ENCODE measurements at places on chromosomes 2 and 18.

DNA sequence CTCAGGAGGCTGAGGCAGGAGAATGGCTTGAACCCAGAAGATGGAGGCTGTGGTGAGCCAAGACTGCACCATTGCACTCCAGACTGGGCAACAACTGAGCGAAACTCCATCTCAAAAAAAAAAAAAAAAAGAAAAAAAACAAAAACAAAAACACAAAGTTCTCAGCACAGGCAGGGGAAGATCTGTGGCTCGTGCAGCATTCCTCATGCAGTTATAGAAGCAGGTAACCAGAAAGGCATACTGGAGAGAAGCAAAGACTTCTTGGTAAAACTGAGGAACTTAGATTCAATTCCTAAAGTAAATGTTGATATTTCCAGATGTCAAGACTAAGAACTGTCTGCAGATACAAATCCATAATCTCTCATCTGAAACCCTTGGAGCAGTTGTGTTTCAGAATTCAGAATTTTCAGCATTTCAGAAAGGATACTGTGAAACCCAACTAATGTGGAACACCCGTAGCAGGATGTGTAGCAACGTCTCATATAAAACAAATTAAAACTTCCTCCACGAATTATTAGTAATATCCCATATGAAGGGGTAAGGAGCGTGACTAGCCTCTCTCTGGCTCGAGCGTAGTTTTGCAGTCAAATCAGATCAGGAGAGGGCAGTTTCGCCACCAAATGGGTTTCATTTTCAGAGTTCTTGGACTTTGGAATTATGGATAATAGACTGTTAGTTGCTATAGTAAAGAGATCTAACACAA lies 13.2 kb upstream of the SLC25A52 start:
- no peak for DNase-seq

GRCh38 chr2:217293607-217294006 lies 433.7 kb upstream of the TNP1 start:
- no peak for DNase-seq

- no peak for DNase-seq
These were observed 202.2 kb downstream of the TRIB2 start for GRCh38 chr2:12918835-12919445.

- DNase-seq: no peak
These were observed 98.0 kb upstream of the SLC14A2 start for GRCh38 chr18:45517181-45517741.

GRCh38 chr2:172427990-172428831 lies 825 bp downstream of the ITGA6 start:
- peak; percentile 29 for DNase-seq

DNA sequence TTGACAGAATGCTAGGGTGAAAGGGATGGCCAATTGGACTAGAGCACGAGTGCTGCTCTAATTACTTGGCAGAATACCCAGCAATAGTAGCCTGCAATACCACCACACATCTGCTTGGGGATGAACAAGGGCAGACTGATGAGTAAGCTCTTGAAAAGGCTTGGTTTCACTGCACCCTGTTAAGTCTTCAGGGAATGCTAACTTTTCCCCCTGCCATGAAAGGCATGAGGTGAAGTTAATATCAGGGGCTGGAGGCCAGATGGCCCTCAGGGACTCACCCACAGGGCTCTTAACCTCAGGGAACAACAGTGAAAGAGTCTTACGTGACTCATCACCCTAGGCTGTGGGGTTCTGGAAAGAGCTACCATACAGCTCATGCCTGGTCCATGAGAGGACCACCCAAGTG lies 51.7 kb upstream of the MYL1 start:
- DNase-seq: no peak

- no peak for DNase-seq
These were observed 46.8 kb downstream of the MYO3B start for GRCh38 chr2:170224692-170225294.

GRCh38 chr2:48566592-48567310 lies 36.8 kb downstream of the STON1 start:
- no peak for DNase-seq

GRCh38 chr18:74828200-74828599 lies 230.5 kb downstream of the ZNF407 start:
- DNase-seq: no peak

DNA sequence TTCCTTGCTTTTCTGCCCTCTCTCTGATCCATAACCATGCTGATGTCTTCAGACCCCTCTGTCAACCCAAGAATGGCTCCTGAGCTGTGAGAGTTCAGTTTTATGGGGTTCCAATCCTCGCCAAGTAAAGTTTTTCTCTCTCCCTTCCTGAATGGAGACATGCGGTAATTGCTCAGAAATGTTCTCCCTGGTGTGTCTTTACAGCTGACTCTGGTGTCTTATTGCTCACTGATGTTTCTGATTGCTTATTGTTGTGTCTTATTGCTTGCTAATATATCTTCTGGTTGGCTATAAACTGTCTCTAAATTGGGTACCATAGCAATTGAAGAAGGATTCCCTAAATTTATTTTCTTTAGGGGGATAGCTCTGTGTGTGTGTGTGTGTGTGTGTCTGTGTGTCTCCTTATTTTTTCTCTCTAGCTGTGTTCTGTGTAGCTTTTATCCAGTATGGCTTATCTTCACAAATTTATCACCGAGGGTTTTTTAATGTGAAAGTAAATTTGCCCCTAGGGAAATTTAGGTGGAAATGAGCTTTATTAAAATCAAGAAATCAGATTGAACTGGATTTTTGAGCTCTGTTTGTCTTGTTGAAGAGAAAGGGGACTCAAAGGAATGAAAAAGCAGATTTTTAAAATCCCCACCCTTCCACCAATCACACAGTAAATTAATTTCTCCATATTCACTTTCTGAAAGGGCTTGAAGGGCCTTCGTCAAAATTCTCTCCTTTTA lies 19.5 kb downstream of the MGAT5 start:
- DNase-seq: no peak

GRCh38 chr2:17625446-17625845 lies 85.0 kb downstream of the VSNL1 start:
- no peak for DNase-seq

DNA sequence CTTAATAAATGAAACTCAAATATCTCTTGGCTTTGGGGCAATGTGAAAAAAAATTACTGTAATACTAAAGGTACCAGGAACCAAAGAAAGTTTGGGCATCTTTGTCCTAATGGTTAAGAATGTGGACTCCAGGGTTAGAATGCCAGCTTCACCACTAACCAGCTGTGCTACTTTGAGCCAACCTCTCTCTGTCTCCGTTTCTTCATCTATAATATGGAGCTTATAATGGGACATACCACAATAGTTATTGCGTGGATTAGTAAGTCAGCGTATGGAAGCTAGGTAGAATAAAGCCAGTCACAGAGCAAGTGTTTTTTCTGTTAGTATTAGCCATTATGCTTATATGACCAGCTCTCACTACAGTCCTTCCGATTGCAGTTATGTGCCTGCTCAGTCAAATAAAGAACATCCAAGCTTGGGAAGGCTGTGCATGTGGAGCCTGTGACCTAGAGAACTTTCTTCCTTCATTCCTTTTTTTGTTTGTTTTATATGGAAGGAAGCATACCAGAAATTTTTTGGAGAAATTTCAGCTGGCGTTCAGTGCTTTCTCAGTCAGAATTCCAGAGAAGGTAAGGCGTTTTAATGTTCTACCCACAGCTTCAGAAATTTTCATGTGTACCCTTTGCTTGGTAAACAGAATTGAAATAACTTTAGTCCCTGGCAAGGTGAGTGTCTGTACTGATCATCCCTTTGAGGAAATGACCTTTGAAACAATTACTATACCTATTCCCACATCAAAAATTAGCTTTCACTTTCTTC lies 114.0 kb upstream of the RND3 start:
- no peak for DNase-seq

- DNase-seq: no peak
These were observed at the start of gene APCDD1 for GRCh38 chr18:10453806-10454680. TSS of gene APCDD1 (plus strand) at chr18:10454635. CDS start at chr18:10454982, 347 bp downstream.

DNA sequence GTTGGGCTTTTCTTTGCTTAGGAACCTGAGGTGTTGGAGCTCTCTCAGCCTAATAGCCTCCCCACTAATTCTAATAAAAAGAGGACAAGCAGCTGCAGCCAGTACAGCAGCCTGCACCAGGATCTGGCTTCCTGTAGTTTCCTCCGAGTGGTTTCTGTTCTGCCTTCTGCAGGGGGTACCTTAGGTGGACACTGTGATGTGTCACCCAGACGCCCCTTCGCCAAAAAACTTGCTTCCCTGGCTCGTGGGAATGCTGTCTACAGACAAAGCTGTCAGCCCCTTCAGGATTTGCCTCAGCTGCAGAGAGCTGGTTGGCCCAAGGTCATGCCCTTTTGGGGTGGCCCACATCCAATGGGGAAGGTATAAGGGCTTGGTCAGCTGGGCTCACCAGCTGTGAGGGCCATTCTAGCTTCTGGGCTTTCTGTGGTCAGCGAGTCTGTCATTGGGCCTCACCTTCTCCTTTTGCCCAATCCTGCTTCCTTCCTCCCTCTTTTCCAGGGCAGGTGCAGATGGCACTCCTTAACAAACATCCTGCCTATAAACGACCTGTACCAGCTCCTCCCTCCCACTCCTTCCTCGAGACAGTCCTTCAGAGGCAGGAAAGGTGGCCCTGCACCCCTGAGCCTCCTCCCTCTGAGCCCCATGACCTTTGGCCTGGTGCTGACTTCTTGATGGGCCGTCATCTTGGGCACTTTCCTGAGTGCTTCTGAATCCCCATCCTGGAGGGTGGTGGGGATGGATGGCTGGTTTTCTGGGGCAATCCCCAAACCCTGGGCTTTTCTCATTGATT lies 44.0 kb upstream of the ROCK2 start:
- no peak for DNase-seq

- no peak for DNase-seq
These were observed 347.0 kb upstream of the RAB12 start for GRCh38 chr18:8262221-8262620.

DNA sequence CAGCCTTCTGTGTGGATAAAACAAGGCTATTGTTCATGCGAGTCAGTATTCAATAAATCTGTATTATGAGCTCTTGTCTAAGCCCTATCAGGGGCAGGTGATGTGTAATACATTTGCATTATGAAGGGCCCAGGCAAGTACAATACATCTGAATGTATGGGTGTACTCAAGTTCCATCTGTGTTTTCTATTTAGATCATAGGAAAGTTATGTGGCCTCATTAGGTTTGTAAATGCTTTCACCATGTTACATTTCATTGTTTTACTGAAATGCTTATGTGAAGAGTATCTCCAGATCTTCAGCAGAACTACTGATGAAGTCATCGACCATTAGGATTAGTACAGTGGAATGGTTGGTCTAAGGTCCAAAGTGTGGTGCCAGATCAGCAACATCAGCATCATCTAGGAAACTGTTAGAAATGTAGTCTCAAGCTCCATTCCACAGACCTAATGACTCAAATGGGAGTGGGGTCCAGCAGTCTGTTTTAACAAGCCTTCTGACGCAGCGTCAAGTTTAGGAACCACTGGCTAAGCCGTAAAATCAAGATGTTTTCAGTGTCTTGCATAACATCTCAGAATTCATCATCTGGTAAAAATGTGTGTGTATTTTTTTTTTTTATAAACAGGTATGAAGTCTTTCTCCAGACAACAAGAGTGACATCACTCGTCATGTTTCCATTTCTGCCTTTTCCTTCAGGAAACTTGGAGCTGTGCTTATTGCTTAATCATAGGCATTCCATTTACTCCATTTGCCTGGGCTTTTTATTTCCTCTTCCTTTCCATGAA lies 80.5 kb downstream of the LYPD6 start:
- no peak for DNase-seq

- DNase-seq: no peak
These were observed 38.1 kb downstream of the SLC39A10 start for GRCh38 chr2:195695002-195695631.

DNA sequence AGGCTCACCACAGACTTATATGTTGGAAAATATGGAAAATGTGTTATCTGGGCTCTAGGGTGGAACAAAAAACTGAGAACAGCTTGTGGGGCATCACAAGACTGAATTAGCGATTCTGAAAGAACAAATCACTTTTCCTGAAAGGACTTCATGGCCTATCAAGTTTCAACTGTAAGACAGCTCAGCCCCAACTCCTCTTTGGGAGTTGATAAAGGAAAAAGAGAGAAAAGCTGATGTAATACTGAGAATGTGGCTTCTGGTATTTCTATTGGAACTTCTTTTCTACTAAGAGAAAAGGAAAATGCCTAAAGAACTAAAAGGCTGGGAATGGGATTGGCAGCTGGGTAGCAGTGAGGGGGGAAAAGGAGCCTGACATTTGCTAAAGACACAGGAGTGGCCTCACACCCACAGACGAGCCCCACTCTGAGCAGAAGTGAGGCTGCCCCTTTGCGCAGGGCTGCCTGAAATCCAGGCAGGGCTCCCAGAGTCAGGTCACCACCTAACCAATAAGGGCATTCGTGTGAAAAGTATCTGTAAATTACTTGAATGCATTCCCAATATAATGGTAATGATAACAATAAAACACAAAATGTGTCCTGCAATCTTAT lies 75.6 kb downstream of the LRP2 start:
- no peak for DNase-seq

- DNase-seq: no peak
These were observed 16.9 kb upstream of the TEX44 start for GRCh38 chr2:231575612-231576256.

DNA sequence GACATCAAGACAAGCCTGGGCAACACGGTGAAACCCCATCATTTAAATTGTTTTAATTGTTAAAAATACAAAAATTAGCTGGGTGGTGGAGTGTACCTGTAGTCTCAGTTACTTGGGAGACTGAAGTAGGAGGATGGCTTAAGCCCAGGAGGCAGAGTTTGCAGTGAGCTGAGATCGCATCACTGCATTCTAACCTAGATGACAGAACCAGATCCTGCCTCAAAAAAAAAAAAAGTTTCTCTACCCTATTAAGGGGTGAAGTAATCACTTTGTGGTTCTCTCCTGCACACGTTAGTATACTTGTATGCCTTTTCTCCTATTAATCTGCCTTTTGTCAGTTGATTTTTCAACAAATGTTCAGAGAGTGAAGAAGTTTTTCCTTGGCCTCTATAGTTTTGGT lies 18.1 kb upstream of the PUM2 start:
- no peak for DNase-seq

DNA sequence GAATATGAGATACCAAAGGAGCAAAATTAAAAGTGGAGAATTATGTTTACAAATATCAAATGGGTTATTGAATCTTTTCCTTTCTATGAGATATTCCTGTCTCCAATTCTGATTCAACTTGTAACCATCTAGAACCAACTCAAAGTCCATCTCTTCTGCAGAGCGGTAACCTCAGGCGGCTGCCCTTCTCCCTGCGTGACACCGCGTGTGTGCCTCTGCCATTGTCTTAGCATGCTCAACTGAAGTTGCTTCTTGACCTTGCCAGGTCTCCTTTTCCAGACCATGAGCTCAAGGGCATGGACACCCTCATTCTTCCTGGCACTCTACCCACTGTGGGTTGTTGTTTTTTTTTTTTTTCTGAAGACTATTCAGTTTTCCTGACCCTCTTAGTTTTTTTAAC lies 104.0 kb upstream of the FOSL2 start:
- DNase-seq: no peak

DNA sequence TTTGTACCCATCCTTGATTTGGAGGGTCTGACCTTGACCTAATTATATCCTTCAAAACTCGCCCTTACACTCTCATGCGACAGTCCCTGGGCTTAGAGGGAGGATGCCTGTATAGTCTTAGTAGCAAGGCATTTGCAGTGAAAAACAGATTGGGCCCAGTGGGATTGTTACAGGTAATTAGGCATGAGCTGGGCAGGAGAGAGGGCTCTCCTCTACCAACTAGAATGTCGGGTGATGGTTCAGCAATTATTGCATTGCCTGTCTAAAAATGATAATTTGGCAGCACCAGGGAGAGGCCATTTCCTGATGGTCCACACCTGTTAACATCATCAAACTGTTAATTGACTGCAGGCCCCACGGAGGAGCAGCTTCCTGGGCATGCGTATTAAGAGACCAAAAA lies 32.4 kb downstream of the COMMD1 start:
- no peak for DNase-seq

- no peak for DNase-seq
These were observed 139.4 kb downstream of the MTCL1 start for GRCh38 chr18:8844721-8845148.
